ENCODE measurements at places on chromosomes 11 and 22.

DNA sequence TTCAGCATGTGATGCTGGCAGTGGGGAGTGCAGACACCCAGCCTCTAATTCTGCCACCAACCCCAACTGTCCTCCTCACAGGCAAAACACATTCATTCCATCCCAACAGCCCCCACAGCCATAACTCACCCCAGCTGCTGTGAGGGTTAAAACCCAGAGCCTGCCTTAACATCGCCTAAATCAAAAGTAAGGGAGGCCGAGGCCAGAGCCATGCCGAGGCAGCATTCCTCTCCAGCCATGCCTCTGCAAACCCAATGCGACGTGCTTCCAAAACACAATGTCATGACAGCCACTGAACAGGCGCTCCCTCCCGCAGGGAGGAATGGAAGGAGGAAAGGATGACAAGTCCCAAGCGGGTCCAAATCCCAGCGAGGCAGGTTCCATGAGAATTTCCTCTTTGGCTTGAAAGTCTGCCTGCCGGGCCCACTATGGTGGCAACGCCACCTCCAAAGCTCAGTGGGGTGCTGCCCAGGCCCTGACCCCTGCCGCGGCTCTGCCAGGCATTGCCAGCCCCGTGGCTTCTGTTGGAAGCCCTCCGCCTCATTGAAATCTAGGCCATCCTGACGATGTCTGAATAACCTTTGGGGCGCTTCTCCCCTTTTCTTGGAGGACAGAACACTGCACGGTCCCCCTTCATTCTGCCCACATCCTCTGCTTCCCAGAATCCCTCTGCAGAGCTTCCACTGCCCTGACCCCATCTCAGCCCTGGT, 472.3 kb downstream of the BRD1 start:
- no peak for DNase-seq

DNA sequence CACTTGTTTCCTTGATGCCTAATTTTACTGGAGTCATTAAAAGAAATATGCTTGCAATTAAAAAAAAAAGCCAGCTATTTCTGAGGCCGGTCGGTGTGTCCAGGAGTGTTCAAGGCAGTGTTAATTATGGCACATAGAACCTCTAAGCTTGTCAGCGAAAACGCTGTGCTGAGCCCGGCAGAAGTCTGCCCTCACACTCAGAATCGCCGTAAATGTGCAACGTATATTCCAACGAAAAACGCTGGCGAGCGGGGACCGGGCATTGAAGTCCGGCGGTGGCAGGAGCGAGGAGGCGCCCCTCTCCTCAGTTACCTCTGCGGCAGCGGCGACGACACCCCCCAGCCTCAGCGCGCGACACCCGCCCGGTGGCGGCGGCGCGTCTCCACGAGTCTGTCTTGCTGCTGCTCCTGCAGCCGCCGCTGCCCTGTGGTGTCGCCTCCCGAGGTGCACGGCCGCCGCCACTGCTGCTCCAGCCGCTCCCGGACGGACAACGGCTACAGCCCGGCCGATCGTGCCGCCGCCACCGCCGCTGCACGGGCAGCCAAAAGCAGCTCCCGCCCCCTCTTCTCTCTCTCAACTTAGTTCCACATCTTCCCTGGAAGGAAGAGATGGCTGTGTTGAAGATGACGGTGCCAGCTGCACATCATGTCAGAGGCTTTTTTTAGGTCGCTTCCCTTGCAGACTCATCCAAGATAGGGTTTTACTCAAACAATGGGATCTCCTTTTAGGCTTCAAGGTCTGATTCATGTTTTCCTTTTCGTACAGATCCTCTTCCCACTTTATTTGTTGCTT, 56.0 kb downstream of the JAM3 start:
- DNase-seq = no peak

DNA sequence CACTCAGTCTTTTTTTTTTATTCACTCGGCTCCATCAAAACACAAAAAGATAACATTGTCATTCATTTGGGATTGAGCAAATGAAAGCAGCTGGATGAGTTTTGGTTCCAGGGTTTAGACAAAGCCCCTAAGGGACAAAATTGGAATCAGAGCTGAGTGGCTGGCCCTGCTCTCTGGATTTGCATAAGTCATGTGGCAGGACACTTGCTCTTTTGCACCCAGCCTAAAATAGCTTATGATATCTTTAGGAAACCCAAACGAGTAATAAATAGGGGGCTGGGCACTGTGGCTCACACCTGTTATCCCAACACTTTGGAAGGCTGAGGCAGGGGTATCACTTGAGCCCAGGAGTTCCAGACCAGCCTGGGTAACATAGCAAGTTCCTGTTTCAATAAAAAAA, 11.0 kb upstream of the TMEM121B start:
- no peak for DNase-seq

DNA sequence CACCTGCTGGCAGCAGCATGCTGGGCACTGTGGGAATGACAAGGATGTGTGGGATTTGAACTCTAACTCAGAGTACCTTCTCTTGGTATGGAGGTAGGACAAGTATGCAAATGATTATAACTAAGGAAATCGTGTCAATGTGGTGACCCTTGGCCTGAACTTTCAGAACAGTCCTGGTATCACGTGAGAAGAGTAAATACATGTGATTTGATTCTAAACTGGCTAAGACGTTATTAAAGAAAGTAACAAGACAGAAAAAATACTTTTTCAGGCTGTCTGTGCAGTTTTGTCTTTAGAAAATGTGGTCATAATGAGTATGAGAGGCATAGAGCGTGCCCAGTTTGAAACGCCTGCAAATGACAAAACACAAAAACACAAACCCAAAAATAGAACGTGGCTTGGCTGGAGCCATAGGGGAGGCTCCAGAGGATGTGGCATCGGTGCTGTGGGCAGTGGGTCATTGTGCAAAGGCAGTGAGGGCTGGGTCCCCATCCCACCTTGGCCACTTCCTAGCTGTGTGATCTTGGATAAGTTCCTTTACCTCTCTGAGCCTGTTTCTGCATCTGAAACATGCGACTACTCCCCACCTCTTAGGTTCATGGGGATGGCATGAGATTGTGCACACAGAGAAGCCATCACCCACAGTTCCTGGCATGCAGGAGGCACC, 18.4 kb upstream of the IL2RB start:
- DNase-seq = no peak

GRCh38 chr22:17931400-17931825, 92.9 kb downstream of the MICAL3 start:
- DNase-seq = no peak

DNA sequence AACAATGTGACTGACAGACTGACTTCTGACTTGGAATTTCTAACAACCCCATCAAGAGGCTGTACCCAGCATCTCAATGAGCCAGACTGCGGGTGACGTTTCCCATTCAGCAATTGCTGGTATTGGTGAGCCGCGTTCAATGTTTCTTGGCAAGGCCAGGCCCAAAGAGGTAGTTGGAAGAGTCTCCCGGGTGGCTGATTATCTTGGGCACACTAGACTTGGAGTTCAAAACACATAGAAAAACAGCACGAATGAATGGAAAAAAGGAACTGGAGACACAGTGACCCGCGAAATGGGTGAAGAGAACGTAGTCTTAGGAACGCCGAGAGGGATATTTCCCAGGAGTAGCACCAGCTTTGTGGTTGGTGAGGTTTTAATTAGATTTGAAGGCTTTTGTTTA, 115.7 kb downstream of the RPS6KA4 start:
- DNase-seq = no peak

DNA sequence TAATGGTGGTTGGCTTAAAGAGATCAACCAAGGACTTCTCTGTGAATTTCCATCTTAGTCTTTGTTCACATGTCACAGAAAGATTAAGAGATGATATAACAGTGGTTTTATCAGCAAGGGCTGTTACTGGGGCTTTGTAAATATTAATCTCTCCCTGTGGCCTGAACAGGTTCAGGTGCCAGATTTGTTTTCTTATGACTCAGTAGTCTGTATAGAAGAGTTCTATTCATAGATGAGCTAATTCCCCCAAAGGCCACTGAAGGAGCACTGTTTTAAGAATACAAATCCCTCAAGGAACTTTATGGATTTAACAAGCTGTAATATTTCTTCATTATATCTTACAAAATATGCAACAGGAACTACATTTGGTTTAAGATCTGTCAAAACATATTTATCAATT, 50.4 kb downstream of the TCP11L1 start:
- DNase-seq = no peak

Measured in SK-N-DZ (cell line).